ENCODE measurements at places on chromosomes 2 and 18.
A peak's percentile ranks its signal among the peaks of the same experiment; 100 is the strongest.

GRCh38 chr2:238911376-238912227 lies 63.7 kb downstream of the TWIST2 start:
- no peak overlapping the region for H3K4me3 ChIP-seq
- H3K36me3 ChIP-seq = no peaks in the 10 kb centered on the region
- no peak for DNase-seq
- peaks cover 21% of the 10 kb centered on the region for H3K27me3 ChIP-seq

- no peaks in the 10 kb centered on the region for H3K27me3 ChIP-seq
- no peak overlapping the region for H3K4me3 ChIP-seq
- no peak overlapping the region for H3K27ac ChIP-seq
- H3K4me1 ChIP-seq = peaks cover 21% of the 10 kb centered on the region
- DNase-seq = no peak
- no peaks in the 10 kb centered on the region for H3K36me3 ChIP-seq
These were observed 25.8 kb downstream of the SPEG start for GRCh38 chr2:219460424-219460926.

- H3K27ac ChIP-seq = no peak overlapping the region
- no peaks in the 10 kb centered on the region for H3K4me1 ChIP-seq
- H3K27me3 ChIP-seq = peaks cover 95% of the 10 kb centered on the region
- no peak overlapping the region for H3K4me3 ChIP-seq
These were observed 23.7 kb upstream of the HDAC4 start for GRCh38 chr2:239424337-239425045.

DNA sequence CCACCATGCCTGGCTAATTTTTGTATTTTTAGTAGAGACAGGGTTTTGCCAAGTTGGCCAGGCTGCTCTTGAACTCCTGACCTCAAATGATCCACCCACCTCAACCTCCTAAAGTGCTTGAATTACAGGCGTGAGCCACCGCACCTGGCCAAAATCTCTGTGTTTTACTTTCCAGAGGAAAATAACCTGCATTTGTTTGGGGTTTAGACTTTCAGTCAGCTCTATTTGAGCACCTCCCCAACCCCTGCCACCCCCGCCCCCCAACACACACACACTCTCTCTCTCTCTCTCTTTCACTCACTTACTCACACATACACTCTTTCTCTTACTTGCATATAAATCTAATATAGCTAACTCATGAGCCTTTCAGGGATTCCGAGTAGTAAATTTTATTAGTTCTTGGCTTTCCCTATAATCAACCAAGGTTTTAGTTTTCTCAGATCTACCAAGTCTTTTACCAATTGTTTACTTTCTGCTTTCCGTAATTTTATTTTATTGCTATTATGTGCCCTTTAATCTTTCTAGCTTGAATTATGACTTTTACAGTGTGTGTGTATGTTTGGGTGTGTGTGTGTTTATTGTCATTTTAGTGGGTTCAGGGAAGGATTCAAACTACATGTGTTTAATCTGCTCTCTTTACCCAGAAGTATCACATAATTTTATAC lies 24.5 kb downstream of the MFSD6 start:
- no peaks in the 10 kb centered on the region for H3K36me3 ChIP-seq
- no peaks in the 10 kb centered on the region for H3K27me3 ChIP-seq
- H3K27ac ChIP-seq = no peak overlapping the region
- no peak overlapping the region for H3K4me3 ChIP-seq

DNA sequence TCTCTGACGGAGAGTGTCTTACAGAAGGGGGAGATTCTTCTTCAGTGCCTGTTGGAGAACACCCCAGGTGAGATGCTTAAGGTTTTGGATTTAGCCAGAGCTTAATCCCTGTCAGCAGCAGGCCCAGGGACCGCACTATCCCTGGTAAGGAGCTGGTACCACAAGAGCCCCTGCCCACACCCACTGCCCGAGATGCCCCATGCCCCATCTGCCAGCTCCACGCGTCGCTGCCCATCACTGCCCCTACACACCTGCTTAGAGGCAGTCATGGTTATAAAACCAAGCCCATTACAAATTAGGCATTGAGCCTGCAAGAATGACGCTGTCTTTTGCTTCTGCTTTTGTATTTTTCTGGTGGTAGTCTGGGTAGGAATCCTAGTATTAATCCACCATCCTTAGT lies 21.7 kb downstream of the CEP68 start:
- no peak overlapping the region for H3K4me3 ChIP-seq
- no peaks in the 10 kb centered on the region for H3K4me1 ChIP-seq
- no peaks in the 10 kb centered on the region for H3K27me3 ChIP-seq
- no peak for DNase-seq
- H3K36me3 ChIP-seq = 0 out of 2 replicates have a peak, but pooled peaks cover 3% of the 10 kb centered on the region

GRCh38 chr2:161905389-161906046 lies 168.5 kb downstream of the DPP4 start:
- H3K27me3 ChIP-seq = no peaks in the 10 kb centered on the region
- H3K27ac ChIP-seq = no peak overlapping the region
- H3K36me3 ChIP-seq = no peaks in the 10 kb centered on the region
- no peaks in the 10 kb centered on the region for H3K4me1 ChIP-seq
- DNase-seq = no peak

DNA sequence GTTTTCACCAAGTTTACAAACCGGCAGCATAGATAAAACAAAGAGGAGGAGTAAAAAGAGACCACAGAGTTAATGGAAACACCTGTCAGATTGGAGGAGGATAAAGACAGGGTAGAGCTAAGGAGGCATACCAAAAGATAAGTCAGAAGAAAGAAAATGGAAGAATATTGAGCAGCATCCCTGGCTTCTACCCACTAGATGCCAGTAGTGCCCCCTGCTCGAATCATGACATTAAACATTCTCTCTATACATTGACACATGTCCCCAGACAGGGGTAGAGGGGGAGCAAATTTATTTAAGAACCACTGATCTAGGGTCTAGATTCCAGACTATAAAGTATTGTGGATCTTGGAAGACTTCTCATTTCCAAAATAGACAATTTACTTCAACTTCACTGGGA lies 159.8 kb upstream of the ETAA1 start:
- H3K4me1 ChIP-seq = no peaks in the 10 kb centered on the region
- no peak overlapping the region for H3K27ac ChIP-seq
- H3K27me3 ChIP-seq = no peaks in the 10 kb centered on the region

DNA sequence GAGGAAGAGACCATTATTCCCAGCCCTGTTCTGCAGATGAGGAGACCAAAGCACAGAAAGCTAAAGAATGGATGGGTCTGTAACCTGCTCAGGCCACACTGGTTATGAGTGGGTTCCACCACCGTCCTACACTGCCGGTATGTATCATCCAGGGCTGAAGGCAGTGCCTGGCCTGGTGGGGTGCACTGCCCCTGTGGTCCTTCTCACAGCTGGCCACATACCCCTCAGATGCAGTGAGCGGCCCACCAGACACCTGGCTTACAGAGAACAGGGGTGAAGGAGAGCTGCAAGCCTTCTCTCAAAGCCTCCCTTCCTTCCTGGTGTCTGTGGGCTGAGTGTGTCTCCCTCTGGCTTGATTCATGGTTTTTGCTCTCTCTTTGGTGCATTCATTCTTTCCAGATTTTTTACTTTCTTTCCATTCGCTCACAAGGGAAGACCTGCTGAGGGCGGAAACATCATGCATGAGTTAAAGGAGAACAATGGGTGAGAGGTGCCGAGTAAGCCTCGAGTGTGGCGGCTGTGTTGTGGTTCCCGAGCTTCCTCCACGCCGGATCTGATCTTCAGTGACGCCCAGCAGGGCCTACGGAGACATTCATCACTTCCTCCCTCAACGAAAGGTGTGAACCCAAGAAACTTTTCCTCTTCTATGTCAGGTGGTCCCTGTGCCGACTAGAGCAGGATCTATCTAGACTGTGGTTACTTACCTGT lies 62.1 kb upstream of the REL start:
- no peak overlapping the region for H3K27ac ChIP-seq
- no peak for DNase-seq
- H3K4me3 ChIP-seq = no peak overlapping the region
- H3K27me3 ChIP-seq = no peaks in the 10 kb centered on the region

DNA sequence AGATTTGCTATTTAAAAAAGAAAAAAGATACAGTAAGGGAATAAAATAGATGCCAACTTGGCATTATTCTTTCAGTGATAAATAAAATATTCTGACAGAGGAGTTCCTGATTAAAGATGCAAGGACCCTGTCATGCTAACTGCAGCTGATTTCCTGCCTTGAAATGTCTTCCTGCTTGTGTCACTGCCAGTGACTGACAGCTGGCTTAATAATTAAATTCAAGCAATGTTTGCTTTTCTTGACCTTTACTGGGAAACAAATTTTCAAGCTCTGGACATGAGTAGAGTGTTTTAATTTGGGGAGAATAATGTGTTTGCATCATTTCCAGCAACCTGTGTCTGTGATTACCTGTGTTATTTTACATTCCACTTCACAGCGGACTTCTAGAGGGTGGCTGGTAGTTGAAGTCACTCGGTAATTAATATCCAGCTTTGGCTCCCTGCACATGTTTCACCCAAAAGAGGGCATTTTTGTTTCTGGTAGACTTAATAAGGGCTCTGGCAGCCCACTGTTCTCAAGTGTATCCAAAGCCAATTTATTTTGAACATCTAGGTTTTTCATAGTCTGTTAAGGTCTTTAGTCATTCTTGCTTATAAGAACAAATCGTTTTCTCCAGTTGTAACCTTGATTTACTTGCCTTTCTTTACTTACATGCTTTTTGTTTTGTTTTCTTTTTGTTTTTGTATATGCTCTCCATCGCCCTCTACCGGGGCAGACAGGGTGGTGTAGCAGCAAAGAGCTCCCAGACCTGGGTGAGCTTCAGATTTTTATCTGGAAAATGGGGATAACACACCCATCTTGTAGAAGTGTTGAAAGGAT lies 48.5 kb upstream of the PROKR1 start:
- no peak for DNase-seq
- H3K4me3 ChIP-seq = no peak overlapping the region
- no peak overlapping the region for H3K27ac ChIP-seq
- H3K36me3 ChIP-seq = no peaks in the 10 kb centered on the region

GRCh38 chr2:37590119-37590571 lies 81.3 kb downstream of the CDC42EP3 start:
- H3K4me3 ChIP-seq = no peak overlapping the region
- H3K36me3 ChIP-seq = no peaks in the 10 kb centered on the region
- DNase-seq = no peak
- H3K4me1 ChIP-seq = peaks cover 58% of the 10 kb centered on the region
- H3K27me3 ChIP-seq = no peaks in the 10 kb centered on the region
- H3K27ac ChIP-seq = peak overlapping the region; percentile 94

GRCh38 chr18:58095222-58095621 lies 51.2 kb downstream of the NEDD4L start:
- H3K27ac ChIP-seq = peak overlapping the region; percentile 97
- no peaks in the 10 kb centered on the region for H3K27me3 ChIP-seq
- H3K4me1 ChIP-seq = peaks cover 77% of the 10 kb centered on the region
- DNase-seq = no peak
- H3K4me3 ChIP-seq = no peak overlapping the region

- no peak overlapping the region for H3K4me3 ChIP-seq
- no peak for DNase-seq
- H3K36me3 ChIP-seq = no peaks in the 10 kb centered on the region
- no peaks in the 10 kb centered on the region for H3K27me3 ChIP-seq
These were observed 5.7 kb downstream of the ANTXR1 start for GRCh38 chr2:69018678-69019095.

DNA sequence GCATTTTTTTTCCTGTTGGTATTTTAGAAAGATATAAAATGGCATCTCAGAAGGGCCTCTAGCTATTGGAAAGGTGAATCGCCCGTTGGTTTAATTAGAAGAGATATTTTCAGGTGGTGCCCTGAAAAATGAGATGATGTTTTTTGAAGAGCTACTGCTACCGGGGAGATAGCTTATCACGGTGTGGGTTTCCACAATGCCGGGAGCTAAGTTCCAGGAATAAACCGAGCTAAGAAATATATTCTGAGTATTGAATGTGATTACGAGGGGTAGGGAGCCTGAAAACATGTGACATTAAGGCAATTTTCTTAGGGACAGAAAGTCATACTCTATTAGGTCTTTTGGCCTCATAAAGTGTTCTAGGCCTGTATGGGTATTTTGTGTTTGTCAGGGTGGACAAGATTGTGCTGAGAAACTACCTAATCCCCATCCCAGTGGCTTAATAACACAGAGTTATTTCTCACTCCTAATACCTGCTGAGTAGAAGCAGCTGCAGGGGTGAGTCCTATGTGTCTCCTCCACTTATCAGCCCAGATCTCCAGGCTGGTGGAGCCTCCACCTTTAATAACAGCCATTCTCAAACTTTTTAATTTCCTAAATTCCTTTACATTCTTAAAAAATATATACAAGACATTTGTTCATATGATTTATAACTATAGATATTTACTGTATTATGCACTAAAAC lies 150.2 kb downstream of the LRRTM1 start:
- no peaks in the 10 kb centered on the region for H3K4me1 ChIP-seq
- no peak for DNase-seq
- H3K4me3 ChIP-seq = no peak overlapping the region
- no peaks in the 10 kb centered on the region for H3K27me3 ChIP-seq
- H3K27ac ChIP-seq = no peak overlapping the region
- H3K36me3 ChIP-seq = no peaks in the 10 kb centered on the region

- no peaks in the 10 kb centered on the region for H3K36me3 ChIP-seq
- H3K27ac ChIP-seq = no peak overlapping the region
- no peaks in the 10 kb centered on the region for H3K27me3 ChIP-seq
- DNase-seq = no peak
These were observed 72.1 kb downstream of the EDAR start for GRCh38 chr2:108916796-108917421.

Data from PC-9 (cell line).